ENCODE measurements at places on chromosomes 3 and 15.

DNA sequence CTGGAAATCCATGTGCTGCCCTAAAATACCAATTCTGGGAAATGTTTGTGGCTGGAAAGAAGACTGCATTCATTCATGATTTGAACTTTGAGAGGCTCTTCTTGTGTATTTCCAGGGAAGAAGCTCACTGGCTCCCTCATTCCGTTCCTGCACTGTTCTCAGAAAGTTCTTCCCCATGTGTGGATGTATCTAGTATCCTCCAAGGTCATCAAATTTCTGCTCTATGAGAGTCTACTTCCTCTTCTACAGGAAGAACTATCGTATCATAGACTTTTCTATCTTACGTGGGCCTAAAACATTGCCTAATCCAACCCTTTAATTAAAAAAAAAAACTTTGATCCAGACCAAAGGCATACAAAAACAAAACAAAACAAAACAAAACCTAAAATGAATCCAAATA is 2.9 kb downstream of the CCR3 start:
- DNase-seq = no peak

DNA sequence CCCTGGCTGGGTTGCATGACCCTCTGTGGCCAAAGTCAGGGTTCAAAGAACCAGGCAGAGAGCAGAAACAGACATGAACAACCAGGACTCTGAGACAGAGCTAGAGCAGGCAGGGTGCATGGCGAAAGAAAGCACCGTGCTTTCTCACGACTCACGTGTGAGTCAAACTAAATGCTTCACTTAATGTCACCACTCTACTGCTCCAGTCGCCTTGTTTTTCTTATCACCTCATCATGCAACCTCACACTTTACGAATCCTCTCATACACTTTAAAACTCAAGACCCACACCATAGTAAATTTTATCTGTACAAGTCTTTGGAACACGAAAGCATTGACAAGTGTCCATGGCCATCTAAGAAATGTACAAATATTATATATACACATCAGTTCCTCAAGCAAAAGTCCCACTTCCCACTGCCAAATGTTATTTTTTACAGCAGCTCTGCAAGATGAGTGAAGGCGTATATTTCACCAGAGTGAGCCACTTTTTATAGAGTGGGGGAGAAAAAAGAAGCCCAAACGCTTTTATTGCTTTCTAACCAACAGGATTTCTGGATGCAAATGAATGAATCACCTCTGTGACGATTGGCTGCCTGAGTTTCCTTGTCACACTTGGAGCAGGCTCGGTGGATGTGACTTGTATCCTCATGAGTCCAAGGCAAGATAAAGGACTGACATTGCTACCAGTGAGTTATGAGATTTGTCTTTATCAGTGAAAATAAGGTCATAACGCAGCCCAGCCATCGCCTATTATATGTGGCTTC is 16.0 kb upstream of the MEGF11 start:
- no peak for DNase-seq

- DNase-seq = no peak
These were observed 229.2 kb downstream of the SQOR start for GRCh38 chr15:45863881-45864580.

DNA sequence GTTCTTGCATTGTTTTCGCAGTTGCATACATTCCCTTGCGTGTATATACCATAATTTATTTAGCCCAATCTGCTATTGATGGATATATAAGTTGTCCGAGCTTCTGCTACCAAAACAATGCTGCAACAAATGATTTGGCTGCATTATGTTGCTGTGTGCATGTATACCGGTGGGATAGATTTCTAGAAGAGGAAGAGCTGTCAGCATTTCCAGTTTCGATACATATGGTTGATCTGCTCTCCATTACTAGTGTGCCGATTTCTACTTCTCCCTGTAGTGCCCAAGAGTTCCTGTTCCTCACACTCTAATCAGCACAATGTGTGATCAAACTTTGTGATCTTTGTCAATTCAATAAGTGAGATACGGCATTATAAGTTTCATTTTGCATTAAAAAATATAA is 92.8 kb upstream of the NMNAT3 start:
- DNase-seq = no peak

DNA sequence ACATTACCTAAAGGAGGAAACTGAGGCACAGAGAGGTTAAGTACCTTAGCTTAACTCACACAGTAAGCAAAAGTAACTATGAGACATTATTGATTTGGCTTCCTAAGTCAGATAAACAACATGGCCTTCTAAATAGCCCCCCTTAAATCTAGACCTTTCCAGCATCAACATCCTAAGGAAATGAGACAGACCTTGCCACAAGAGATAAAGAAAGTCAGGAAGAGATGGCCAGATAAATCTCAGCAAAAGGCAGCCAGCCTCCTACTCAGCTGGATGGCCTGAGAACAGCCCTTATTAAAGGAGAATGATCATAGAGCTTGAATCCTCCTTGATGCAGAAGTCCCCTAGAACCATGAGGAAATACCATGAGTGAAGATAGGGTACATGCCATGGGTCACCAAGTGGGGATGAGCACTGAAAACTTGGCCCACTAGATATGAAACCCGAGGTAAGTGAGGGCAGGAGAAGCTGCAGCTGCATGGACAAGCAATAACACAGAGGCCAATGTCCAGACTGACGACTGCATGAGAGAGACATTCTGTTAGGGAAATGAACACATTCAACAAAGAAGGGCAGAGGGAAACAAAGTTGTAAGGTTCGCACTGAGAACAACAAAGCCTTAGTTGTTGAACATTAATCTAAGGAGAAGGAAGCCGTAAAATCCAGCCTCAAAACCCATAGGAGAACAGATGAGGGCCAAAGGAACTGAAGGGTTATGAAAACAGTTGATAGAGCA is 69.6 kb downstream of the ZIC4 start:
- no peak for DNase-seq

DNA sequence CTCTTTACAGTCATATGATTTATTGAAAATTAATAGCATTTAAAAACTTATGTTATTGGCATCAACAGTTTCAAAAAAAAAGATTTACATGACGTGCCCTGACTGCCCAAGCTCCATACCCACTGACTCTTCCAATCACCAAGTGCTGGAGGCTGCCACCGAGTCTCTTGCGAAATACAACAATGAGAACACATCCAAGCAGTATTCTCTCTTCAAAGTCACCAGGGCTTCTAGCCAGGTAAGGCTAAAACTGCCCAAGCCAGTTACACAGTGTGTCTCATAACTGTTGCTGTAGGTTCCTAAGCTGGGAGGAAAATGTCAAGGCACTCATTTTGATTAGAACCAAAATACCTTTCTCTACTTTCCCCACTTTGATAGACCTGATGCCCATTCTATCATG is 4.5 kb downstream of the FETUB start:
- no peak for DNase-seq

DNA sequence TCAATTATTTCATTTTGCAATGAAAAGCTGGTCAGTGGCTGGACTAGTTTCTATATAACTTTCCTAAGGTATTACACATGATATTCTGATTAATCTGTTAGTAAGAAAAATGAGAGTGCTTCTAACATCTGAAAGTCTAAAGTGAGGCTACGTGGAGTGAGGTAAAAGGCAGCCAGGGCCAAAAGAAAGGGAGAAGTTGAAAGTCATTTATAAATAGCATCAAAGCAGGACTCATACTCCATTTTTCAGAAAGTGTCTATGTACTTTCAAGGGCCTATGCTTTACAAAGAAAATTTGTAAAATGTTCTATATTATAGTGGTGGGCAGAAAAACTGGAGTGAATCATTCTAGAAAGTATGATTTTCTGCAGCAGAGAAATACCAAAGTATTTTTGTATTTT is 80.0 kb downstream of the CSNK1G1 start:
- DNase-seq = no peak

GRCh38 chr3:137010137-137010536 is 52.4 kb downstream of the IL20RB start:
- DNase-seq = no peak

DNA sequence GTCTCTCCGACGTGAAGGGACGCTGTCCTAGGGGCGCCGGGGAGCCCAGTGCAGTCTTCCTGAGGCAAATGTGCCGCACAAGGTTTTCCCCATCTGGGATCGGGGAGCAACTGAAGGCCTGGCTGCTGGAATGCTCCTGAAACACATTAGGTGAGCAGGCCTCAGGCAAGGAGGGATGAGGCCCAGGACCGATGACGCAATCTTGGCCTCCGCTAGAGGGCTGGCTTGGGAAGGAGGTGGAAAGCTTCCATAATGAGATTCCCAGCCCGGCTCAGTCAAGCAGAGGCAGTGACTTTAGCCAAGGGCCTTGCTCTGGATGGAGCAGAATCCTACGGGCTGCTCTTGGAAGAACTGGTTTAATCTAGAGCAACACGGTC is 50.8 kb downstream of the CPN2 start:
- DNase-seq = no peak

GRCh38 chr15:57927091-57927631 is 138.3 kb downstream of the ALDH1A2 start:
- DNase-seq = no peak

DNA sequence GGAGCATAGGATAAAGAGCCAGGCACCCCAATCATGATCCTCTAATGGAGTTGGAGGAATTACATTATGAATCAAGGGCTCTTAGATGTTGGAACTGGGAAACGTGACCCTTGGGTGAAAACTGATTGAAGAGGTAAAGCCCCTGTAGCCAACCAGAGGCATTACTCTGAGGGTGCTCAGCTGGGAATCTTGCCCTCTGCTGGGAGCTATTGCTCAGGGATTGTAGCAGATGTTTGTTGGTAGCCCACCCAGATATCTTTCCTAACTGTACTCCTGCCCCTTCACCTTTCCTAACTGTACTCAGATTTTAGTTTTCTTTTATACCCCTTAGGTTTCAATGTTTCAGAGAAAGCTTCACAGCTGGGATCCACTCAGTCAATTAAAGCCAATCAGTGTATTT is 74.2 kb downstream of the RARB start:
- no peak for DNase-seq

GRCh38 chr3:128385080-128385832 is 81.4 kb downstream of the DNAJB8 start:
- DNase-seq = no peak

- no peak for DNase-seq
These were observed 419.2 kb downstream of the OCA2 start for GRCh38 chr15:27679731-27680471.

GRCh38 chr3:34106379-34106778 is 307.9 kb downstream of the PDCD6IP start:
- no peak for DNase-seq

GRCh38 chr15:82739086-82739485 is 29.4 kb upstream of the AP3B2 start:
- no peak for DNase-seq

DNA sequence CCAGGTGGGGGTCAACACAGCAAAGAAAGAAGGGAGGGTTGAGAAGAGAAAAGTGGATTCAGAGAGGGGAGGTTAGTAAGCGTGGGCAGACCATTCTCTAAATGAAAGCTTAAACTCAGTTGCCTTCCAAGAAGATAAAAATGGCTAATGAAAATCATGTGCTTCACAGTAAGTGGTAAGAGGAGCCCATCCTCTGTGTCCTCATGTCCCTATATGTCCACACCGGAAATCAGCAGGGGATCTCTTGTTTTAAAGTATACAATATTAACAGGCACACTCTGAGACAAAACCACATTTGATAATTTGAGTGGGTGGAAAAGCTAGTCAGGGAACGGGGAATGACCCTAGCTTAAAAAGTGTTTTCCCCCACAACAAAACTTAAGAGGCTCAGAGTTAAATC is 4.4 kb upstream of the FOXP1 start:
- no peak for DNase-seq

DNA sequence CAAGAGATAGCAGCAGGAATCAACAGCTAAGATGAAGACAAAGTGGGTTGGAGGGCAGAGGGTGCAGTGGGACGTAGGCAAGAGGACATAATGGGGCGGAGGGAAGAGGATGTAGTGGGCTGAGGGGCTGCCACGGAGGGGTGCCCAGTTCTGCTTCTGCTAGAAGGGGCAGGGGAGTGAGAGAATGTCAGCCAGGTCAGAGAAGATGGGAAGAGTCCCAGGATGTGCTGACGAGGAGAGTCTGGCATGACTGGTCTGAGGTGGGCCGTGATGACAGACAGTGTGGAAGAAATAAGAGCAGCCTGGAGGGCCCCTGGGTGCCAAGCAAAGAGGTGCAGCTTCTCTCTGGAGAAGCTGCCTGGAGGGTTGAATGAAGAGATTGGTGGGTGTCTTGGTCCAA is 4.0 kb downstream of the SPSB4 start:
- DNase-seq = no peak

DNA sequence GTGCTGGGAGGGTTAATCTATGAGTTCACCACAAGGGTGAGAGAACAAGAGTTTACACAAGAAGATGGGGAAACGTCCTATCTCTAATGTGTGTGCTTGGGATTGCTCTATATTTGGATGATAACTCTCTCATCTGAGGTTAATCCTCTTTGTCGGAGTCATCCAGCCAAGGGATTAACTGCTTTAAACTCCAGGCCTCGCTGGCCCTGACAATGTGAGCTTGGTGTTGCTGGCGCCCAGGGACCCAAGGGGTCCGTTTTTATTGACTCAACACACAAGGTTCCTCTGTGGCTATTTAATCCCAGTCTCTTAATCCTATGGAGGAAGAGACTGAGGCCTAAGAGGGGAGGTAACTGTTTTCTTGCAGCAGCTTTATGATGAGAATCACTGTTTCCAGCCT is 14.2 kb downstream of the SV2B start:
- DNase-seq = no peak

DNA sequence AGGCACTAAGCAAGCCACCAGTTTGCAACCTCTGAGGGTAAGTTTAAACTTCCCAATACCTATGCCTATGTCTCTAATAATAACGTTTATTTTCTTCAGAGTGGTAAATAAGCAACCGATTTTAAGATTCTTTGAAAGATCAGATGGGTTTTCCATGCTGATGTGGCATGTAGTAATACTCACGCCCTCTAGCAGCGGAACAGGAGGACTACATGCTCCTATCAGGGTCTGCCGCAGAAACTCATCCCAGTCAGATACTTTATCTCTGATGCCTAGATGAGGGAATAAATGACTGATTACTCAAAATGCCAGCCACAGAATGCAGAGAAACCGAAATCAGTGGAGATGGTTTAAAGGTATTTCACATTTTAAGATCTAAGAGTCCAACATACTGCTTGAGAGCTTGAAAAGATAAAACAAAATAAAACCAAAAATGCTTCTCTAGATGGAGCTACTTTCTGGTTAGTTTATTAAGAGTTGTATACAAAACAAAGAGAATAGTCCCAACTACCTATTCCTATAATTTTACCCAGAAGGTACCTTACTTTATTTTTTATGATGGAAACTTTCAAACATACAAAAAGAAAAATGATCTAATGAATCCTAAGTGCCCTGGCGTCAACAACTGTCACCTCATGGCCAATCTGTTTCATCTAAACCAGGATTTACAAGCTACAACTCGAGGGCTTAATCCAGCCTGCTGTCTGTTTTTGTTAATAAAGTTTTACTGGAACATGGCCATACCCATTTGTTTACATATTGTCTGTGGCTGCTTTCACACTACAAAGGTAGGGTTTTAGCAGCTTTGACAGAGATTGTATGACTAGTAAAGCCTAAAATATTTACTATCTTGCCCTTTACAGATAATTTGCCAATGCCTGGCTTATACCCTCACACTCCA is 37.5 kb upstream of the STIMATE start:
- DNase-seq = peak; percentile 43

GRCh38 chr3:44825264-44825925 is 36.3 kb upstream of the TMEM42 start:
- DNase-seq = no peak
